Fibroblast of skin of right quadriceps (primary cell): ENCODE measurements at places on chromosomes 2 and 18.

- DNase-seq, result no peak
Measured at GRCh38 chr2:11856095-11856494, 109.7 kb downstream of the LPIN1 start.

- no peak for DNase-seq
Measured at GRCh38 chr2:172308253-172308935, 119.0 kb upstream of the ITGA6 start.

- DNase-seq, result no peak
Measured at GRCh38 chr2:129711816-129712675, 267.4 kb upstream of the RAB6C start.

- DNase-seq, result no peak
Measured at GRCh38 chr18:23062011-23062410, 73.3 kb upstream of the CABLES1 start.

GRCh38 chr18:75456199-75456631, 28.7 kb upstream of the SMIM21 start:
- DNase-seq, result no peak
